RWPE1 (cell line): ENCODE measurements at places on chromosomes 3 and 15.

- DNase-seq = no peak
Observed at GRCh38 chr3:87426918-87427317, 150.5 kb upstream of the POU1F1 start.

GRCh38 chr3:74287557-74287956 lies 326.9 kb downstream of the CNTN3 start:
- no peak for DNase-seq

DNA sequence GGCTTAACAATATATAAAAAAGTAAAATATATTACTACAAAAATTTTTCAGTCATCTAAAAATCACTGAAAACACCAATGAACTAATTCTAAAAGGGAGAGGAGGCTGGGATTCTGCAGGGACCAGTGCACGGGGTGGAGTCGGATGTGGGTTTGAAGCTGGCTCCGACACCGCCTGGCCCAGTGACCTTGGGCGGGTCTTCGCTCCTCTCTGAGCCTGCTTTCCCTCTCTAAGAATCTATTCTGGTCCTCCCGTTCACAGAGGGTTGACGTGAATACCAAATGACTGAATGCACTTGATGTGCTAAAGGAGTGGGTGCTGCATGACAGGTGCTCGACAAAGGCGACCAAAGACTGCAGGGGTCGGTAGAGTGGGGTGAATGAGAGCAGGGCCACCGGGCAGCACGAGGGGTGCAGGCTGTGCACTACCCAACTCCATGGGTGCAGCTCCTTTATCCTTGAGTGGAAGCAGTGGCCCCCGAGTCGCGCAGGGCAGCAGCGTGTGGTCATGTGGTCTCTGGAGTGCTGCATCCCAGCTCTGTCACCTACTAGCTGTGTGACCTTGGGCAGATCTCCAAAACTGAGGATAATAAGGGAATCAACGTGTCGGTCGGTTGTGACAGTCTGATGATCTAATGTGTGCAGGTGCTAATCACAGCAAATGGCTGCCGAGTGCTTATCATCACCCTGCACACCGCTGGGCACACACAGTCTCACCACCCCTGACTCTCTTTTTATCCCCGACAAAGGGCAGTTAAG lies 8.6 kb upstream of the IQSEC1 start:
- DNase-seq = no peak

DNA sequence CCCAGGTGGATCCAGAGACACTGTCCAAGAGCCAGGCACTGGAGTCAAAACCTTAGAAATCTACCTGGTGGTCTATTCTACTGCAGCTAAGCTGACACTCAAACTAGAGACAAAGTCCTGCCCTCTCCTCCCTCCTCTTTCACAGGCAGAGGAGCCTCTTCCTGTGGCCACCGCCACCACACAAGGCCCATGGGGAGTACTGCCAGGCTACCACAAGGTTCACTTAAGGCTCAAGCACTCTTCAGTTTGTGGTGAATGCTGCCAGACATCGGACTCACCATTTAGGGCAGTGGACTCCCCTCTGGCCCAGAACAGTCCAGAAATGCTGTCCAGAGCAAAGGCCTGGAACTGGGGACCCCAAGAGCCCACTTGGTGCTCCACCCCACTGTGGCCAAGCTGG lies 160.9 kb downstream of the ADAMTS17 start:
- no peak for DNase-seq

GRCh38 chr15:75164625-75165350 lies 36.9 kb upstream of the C15orf39 start:
- no peak for DNase-seq

DNA sequence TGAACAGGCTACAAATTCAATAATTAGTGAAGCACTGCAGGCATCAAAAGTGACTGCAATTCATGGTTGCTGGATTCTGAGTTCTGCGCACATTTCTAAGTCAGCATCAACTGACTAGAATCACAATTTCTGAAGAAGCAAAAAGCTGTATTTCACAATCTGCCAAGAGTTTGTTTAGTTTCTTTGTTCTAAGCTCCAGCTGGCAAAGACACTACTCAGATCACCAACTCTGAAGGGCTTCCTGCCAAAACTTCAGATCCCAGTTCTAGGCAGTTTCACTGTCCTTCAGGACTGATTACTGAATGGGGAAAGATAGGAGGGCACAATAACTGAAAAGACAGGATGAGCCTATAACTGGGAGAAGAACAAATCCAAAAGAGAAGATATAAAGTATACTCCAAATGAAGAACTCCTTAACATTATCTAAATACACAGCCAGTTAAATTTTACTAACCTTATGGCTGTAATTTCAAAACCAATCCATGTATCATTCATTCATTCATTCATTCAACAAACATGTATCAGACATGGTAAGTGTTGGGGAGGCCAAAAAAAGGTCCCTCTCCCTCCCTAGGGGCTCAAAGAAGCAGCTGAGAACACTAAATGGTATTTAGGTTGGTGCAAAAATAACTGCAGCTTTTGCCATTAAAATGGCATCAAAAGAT lies 17.1 kb downstream of the TJP1 start:
- DNase-seq = peak; percentile 41
